ENCODE measurements at places on chromosomes 2 and 18. TPM values are rescaled to one million over a fixed set of nuclear protein-coding genes. Genes with fewer than 3 reads are reported as not detected.

DNA sequence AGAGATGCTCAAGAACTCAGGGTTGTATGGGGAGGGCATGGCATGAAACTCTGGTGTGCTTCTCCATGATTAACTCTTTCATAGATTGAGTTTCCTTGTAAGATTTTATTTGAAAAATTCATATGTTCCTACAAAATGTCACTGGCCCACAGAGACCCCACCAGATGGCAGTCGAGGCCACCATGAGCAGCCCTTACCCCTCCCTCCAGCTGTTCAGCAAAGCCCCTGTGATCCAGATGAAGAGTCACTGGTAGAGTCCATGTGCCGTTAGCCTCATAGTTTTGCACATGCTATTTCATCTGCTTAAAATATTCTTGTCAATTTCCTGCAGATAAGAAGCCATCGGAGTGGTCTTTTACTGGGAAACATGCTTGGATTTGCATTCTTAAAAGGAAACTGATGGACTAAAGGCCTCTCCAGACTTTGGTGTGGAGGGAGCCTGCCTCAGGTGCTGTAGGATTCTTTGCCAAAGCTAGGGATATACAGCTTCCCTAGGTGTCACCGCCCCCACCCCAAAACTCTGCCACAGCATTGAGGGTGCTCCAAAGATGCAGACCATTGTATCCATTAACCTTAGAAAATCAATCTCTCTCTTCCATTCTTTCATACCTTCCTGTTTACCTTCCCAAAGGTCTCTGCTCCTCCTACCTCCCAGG is 18.8 kb downstream of the ZNF385B start:
- DNase-seq = no peak

GRCh38 chr2:238158509-238159070 is at the start of gene ERFE:
Gene ERFE, plus strand, starts transcription at chr2:238158970. Its CDS starts 38 bp downstream, at chr2:238159008.
- no peak for DNase-seq

- DNase-seq = no peak
Observed at GRCh38 chr2:151181524-151181923, 80.1 kb downstream of the RBM43 start.

DNA sequence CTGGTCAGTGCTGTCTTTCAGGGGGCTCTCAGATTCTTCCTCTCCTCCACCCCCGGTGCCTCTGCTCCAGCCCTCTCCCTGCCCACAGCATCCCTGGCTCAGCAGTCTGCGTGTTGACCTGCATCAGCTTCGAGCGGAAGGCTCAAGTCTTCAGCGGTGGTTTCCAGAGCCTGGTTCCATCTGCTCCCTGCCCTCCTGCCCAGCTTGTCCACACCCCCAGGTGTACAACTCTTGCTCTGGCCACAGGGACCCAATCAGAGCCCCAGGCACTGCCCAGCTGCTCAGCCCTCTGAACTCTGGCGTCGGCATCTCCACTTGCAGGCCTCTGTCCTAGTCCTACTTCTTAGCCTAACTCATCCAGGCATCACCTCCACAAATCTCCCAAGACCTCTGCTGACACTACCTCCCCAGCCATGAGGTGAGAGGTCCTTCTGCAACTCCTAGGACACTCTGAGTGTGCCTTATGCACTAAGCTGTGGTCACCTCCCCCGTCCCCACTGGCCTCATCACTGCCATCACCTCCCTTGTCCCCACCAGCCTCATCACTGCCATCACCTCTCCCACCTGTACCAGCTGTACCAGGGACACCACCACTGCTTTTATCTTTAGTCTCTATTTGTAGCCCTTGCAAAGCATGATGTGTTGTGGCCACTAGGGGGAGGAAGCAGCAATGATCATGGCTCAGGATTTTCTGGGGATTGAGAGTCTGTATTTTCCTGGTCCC is 60.9 kb downstream of the EDAR start:
- DNase-seq = no peak

Gene CYP27A1
- total RNA-seq = 41.8 TPM

Gene GLI2
- 4.4 TPM for total RNA-seq

Measured in dorsolateral prefrontal cortex (tissue), 122 donors.